Mesothelial cell of epicardium (in vitro differentiated cells): ENCODE measurements at places on chromosomes 2 and 18.
A peak's percentile ranks its signal among the peaks of the same experiment; 100 is the strongest.

- H3K27me3 ChIP-seq: no peaks in the 10 kb centered on the region
- DNase-seq: no peak
- H3K4me1 ChIP-seq: peaks cover 40% of the 10 kb centered on the region
- peak overlapping the region; percentile 93 for H3K27ac ChIP-seq
These were observed 65.4 kb downstream of the PLA2R1 start for GRCh38 chr2:159996792-159997546.

DNA sequence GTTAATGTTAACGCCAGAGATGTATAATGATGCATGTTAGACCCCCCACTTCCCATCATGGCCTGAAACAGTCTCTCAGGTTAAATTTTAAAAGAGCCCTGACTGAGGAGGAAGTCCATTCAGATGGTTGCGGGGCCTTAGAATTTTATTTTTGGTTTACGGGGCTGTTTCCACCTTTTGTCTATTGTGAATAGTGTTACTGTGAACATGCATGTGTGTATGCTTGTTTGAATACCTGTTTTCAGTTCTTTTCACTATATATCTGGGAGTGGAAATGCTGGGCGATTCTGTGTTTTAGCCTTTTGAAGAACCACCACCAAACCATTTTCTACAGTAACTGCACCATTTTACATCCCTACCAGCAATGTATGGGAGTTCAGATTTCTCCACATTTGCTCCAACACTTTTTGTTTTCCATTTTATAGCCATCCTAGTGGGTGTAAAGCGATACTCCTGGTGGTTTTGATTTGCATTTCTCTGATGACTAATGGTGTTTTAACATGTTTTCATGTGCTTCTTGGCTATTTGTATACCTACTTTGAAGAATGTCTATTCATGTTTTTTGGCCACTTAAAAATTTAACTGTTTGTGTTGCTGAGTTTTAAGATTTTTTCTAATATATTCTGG, 133.0 kb downstream of the MYO3B start:
- H3K36me3 ChIP-seq: no peaks in the 10 kb centered on the region
- H3K4me1 ChIP-seq: peaks cover 16% of the 10 kb centered on the region
- no peak overlapping the region for H3K4me3 ChIP-seq
- H3K27ac ChIP-seq: no peak overlapping the region
- no peak for DNase-seq

GRCh38 chr2:40680547-40680946, 228.7 kb upstream of the SLC8A1 start:
- H3K27me3 ChIP-seq: no peaks in the 10 kb centered on the region
- no peak for DNase-seq

- H3K4me3 ChIP-seq: no peak overlapping the region
- H3K27me3 ChIP-seq: no peaks in the 10 kb centered on the region
- H3K4me1 ChIP-seq: peaks cover 7% of the 10 kb centered on the region
- no peak for DNase-seq
- H3K36me3 ChIP-seq: peaks cover 4% of the 10 kb centered on the region
These were observed 14.3 kb downstream of the C2orf76 start for GRCh38 chr2:119352357-119352756.

- no peaks in the 10 kb centered on the region for H3K36me3 ChIP-seq
- H3K27me3 ChIP-seq: peaks cover 27% of the 10 kb centered on the region
- no peak overlapping the region for H3K27ac ChIP-seq
- no peaks in the 10 kb centered on the region for H3K4me1 ChIP-seq
- no peak for DNase-seq
- H3K4me3 ChIP-seq: no peak overlapping the region
These were observed 167.3 kb downstream of the HRH4 start for GRCh38 chr18:24627644-24628315.

DNA sequence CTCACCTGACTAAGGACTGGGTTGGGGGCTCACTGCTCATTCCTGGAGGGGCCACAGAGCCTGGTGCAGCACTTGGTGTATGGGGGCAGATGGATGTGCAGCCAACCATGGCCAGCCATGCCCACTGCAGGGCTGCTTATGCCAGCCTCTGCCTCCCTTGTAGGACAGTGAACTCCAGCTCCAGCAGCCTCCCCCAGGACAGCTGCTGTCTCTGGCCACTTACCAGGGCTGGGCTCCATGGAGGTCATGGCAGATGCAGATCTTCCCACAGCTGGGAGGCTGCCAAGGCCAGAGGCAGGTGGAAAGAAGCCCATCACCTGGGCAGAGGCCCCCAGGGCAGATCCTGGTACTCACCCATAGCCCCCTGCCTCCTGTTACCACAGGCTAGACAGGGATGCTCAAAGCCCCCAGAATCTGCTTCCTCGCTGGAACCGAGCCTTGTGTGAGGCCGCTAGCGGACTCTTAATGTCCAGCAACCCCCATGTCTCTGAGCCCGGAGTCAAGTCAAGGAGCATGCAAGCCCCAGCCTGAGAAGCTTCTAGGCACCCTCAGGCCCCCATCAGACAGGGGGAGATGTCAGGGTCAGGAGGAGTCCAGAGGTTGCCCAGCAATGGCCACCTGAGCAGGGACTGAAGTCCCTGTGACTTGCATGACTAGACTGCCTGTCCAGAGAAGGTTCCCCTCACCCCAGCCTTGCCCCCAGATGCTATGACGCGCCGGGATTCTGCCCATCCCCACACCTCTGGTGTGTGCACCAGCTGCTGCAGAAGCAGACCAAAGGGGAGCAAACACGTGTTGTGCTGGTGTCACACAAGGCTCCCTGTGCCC, 123.6 kb downstream of the TWIST2 start:
- peaks cover 8% of the 10 kb centered on the region for H3K4me1 ChIP-seq
- peaks cover 5% of the 10 kb centered on the region for H3K36me3 ChIP-seq
- no peak overlapping the region for H3K27ac ChIP-seq
- peaks cover 9% of the 10 kb centered on the region for H3K27me3 ChIP-seq
- no peak overlapping the region for H3K4me3 ChIP-seq
- DNase-seq: no peak

GRCh38 chr2:232288489-232289030, 90.0 kb upstream of the ALPP start:
- H3K4me3 ChIP-seq: no peak overlapping the region
- H3K4me1 ChIP-seq: peaks cover 16% of the 10 kb centered on the region
- no peak overlapping the region for H3K27ac ChIP-seq
- no peak for DNase-seq

GRCh38 chr2:30741576-30741975, 65.7 kb downstream of the CAPN13 start:
- no peak overlapping the region for H3K27ac ChIP-seq
- H3K36me3 ChIP-seq: no peaks in the 10 kb centered on the region
- no peak for DNase-seq
- H3K4me1 ChIP-seq: no peaks in the 10 kb centered on the region

DNA sequence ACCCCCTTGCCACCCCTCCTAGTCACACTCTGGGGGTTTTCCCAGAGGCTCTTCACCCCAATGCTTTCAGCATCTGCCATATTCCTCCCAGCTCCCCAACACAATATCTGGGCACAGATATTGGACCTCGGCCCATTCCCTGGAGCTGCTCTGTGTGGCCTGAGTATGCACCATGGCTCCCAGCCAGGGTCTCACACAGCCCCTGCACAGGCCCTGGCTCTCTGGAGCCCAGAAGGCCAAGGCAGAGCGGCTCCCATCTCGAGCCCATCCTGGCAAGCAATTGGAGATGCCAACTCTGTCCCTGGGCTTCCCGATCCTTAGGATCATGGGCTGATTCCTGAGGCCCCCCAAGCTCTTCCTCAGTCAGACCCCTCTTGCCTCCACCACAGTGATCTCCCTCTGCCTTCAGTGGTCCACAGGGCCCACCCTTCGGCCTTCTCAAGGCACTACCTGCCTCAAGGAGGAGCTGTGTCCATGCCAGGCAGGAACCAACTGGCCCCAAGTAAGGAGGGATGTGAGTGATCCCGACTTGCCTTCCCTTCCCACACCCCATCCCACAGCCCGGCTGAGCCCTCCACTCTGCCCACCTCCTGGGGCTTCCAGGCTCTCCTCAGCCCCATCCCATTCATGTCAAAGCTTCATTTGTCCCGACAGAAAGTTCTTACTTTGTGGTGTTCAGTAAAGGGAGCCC, 62.7 kb downstream of the ADD2 start:
- no peak overlapping the region for H3K4me3 ChIP-seq
- DNase-seq: peak; percentile 16
- no peaks in the 10 kb centered on the region for H3K36me3 ChIP-seq
- H3K27me3 ChIP-seq: no peaks in the 10 kb centered on the region
- H3K4me1 ChIP-seq: peaks cover 2% of the 10 kb centered on the region
- no peak overlapping the region for H3K27ac ChIP-seq

DNA sequence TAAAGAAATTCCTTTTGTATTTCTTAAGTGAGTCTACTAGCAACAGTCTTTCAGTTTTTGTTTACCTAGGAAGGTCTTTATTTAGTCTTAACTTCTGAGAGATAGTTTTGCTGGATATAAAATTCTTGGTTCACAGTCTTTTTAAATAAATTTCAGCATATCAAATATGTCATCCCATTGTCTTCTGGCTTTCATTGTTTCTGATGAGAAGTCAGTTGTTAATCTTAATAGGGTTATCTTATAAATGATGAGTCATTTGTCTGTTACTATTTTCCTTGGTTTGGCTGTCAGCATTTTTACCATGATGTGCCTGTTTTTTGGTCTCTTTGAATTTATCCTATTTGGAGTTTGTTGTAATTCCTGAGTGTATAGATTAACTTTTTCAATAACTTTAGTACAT, 129.3 kb downstream of the FAM210A start:
- DNase-seq: no peak
- H3K27me3 ChIP-seq: no peaks in the 10 kb centered on the region
- H3K36me3 ChIP-seq: peaks cover 21% of the 10 kb centered on the region
- no peak overlapping the region for H3K27ac ChIP-seq
- no peaks in the 10 kb centered on the region for H3K4me1 ChIP-seq

GRCh38 chr18:48702346-48703027, 163.7 kb downstream of the CTIF start:
- no peaks in the 10 kb centered on the region for H3K4me1 ChIP-seq
- no peak overlapping the region for H3K27ac ChIP-seq
- H3K27me3 ChIP-seq: no peaks in the 10 kb centered on the region
- no peak overlapping the region for H3K4me3 ChIP-seq
- DNase-seq: no peak

GRCh38 chr2:97761192-97761591, 47.8 kb downstream of the ZAP70 start:
- peaks cover 50% of the 10 kb centered on the region for H3K36me3 ChIP-seq
- no peak overlapping the region for H3K27ac ChIP-seq
- no peaks in the 10 kb centered on the region for H3K4me1 ChIP-seq
- H3K27me3 ChIP-seq: no peaks in the 10 kb centered on the region
- no peak for DNase-seq

GRCh38 chr2:172172513-172173173, 69.9 kb upstream of the DLX2 start:
- peaks cover 11% of the 10 kb centered on the region for H3K4me1 ChIP-seq
- H3K36me3 ChIP-seq: no peaks in the 10 kb centered on the region
- DNase-seq: peak; percentile 84
- peaks cover 23% of the 10 kb centered on the region for H3K27me3 ChIP-seq

GRCh38 chr2:33498291-33498956, 22.0 kb downstream of the RASGRP3 start:
- H3K27ac ChIP-seq: no peak overlapping the region
- no peaks in the 10 kb centered on the region for H3K36me3 ChIP-seq
- DNase-seq: no peak
- peaks cover 18% of the 10 kb centered on the region for H3K27me3 ChIP-seq
- no peak overlapping the region for H3K4me3 ChIP-seq

- no peak overlapping the region for H3K27ac ChIP-seq
- H3K36me3 ChIP-seq: peaks cover 2% of the 10 kb centered on the region
- H3K4me3 ChIP-seq: no peak overlapping the region
- no peaks in the 10 kb centered on the region for H3K27me3 ChIP-seq
- no peak for DNase-seq
- H3K4me1 ChIP-seq: no peaks in the 10 kb centered on the region
These were observed 36.9 kb downstream of the ACMSD start for GRCh38 chr2:134875309-134875708.

- no peaks in the 10 kb centered on the region for H3K36me3 ChIP-seq
- H3K4me3 ChIP-seq: no peak overlapping the region
- H3K27me3 ChIP-seq: no peaks in the 10 kb centered on the region
These were observed 46.6 kb upstream of the FHL2 start for GRCh38 chr2:105445498-105445897.

DNA sequence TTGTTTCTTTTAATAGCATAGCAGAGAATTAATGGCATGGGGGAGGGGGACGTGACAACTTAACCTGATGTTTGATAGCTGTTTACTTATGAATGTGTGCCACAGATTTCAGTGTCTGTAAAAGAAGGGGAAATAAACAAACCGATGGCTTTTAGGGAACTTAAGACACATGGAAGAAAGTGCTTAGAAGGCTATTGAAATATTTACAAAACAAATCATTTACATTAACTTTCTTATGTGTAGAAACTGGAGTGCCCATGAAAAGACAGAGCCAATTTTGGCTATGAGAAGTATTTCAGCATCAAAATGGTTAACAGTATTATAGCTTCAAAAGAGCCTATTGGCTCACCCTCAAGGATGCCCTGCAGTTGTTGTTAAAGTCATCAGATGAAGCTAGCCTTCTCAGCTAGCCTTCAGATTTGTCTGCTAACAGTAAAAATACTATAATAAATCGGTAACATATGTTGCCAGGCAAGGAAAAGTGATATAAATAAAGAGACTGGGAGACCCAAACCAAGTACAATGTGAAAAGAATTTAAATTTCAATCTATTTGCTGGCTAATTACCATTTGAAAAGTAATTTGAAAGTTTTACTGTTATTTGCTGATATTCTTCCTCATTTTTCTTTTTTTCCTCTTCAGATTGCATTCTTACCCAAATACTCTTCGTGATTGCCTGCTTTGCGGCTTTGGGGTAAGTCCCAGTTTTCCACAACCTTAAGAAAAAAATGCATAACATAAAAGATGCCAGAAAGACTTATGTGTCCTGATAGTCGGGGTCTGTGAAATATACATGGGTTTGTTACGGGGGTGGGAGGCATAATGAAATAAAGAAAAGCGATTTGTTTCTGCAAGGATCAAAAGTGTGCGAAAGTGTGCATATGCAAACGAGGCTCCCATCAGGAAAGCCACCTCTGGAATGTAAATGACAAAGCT, 256.4 kb downstream of the MEIS1 start:
- DNase-seq: no peak
- H3K27ac ChIP-seq: peak overlapping the region; percentile 96
- no peaks in the 10 kb centered on the region for H3K36me3 ChIP-seq
- H3K4me1 ChIP-seq: peaks cover 91% of the 10 kb centered on the region
- H3K4me3 ChIP-seq: peak overlapping the region; percentile 69

- no peak for DNase-seq
- no peaks in the 10 kb centered on the region for H3K4me1 ChIP-seq
- no peak overlapping the region for H3K27ac ChIP-seq
- H3K27me3 ChIP-seq: no peaks in the 10 kb centered on the region
- no peaks in the 10 kb centered on the region for H3K36me3 ChIP-seq
These were observed 75.8 kb downstream of the CALCRL start for GRCh38 chr2:187372213-187372612.

DNA sequence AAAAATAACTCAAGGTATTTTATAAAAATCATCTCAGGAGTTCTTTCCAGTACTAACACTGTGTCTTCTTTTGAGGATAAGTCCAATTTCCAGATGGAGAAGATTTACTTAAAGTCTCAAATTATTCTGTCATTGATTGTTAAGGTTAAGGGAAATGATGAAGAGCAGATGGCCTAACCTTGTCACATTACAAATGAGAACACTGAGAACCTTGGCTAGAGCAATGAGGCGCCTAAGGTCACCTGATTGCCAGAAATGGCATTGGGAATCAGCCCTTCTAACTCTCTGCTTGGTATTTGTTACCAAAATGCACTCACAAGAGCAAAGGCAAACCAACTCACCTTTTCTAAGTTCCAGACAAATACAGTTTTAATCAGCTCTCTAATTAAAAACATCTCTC, 835.1 kb downstream of the RNF144A start:
- no peaks in the 10 kb centered on the region for H3K36me3 ChIP-seq
- DNase-seq: no peak
- peaks cover 2% of the 10 kb centered on the region for H3K4me1 ChIP-seq
- H3K27me3 ChIP-seq: no peaks in the 10 kb centered on the region
- H3K27ac ChIP-seq: no peak overlapping the region
- H3K4me3 ChIP-seq: no peak overlapping the region
